Fibroblast of skin of abdomen (primary cell): ENCODE measurements at places on chromosomes 13 and 19.
A peak's percentile ranks its signal among the peaks of the same experiment; 100 is the strongest.

DNA sequence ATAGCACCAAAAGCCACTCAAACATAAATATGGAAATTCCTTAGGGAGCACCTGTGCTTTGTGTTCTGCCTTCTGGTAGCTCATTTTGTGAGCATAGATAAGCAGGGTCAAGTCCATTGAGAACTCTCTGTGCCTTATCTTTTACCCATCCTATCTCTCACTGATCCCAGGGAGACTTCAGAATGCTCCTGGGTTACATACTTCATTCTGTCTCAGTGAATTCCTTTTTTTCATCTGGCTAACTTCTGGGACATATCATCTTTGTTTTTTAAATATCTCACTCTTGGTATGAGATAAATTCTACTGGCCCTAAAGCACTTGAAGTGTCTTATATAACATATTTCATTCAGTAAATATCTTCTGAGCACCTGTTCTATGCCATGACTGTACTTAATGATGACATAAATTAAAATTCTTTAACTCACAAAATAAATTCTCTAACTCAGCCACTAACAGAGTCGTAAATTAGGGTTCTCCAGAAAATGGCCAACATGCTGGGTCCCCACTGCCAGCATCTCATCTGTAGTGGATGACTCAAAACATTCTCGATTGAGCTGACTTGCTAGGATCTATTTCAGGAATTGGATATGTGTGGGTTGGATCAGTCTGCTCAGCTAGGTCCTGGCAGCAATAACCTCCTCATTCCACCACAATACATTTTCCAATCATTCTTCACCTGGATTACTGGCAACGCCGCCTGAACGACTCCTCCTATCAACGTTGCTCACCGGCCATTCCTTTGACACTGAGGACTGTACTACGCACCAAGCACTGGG is 170.2 kb downstream of the FOXO1 start:
- DNase-seq: no peak

GRCh38 chr13:75359266-75359665 is 122.7 kb downstream of the TBC1D4 start:
- peak; percentile 95 for DNase-seq

DNA sequence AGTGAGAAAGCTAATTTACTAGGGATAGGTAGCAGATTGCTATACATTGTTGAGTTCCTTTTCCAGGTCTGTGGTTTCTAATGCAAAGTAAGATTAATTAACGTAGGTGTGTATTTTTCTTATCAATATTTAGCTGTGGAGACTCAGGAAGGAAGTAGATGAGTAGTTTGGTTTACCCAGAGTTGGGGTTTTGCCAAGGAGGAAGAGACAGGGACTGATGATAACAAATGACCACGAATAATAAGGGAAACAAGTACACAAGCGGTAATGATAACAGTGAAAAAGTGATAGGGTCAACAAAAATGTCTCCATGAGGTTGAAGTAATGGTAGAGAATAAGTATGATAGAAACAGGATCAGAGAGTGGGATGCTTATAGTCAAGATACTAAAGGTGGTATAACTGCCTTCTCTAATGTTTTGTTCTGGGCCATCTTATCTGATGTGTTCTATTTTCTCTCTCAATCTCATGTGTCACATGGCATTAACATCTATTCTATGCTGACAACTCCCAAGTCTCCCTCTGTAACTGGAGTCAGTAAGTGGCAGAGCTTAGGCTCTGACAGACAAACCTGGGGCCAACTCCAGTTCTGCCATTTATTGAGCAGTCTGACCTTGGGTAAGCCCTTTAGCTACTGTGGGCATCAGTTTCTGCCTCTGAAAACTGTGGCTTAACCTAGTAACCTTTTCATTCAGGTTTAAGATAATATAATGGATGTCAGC is 8.8 kb downstream of the OBI1 start:
- no peak for DNase-seq

DNA sequence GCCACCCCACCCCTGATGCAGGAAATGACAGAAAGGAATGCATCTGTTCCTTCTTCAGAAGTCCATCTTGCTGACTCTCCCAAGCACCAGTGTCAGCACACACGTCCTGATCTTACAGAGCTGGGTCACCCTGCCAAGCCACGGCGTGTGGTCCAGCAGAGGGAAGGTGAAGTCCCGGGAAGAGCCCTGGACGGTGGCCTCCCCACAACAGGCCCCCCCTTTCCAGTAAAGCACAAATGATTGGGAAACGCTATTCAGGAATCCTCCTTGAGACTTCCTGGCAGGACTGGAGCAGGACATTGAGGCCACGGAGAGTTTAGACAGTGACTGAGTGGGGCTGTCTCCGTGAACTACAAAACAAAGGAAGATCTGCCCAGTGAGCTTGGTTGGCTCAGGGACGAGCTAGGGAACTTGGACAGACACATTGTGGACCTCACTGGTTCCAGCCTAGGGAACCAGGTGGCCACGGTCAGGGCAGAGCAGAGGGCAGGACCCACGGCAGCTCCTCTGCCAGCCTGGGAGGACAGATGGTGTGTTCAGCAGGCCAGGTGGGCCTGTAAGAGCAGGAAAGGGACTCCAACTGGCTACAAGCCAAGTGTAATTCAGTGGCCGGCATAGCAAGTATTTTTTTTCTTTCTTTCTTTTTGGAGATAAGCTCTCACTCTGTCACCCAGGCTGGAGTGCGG is 41.7 kb downstream of the ELL start:
- DNase-seq: peak; percentile 36

GRCh38 chr19:48455171-48455907 is at the start of gene KCNJ14:
TSS of gene KCNJ14 (plus strand) at chr19:48455574. CDS start at chr19:48461725, 6,151 bp downstream.
- DNase-seq: no peak

GRCh38 chr19:29528350-29528945 is 2.7 kb downstream of the VSTM2B start:
- DNase-seq: peak; percentile 55

- DNase-seq: no peak
These were observed 244.7 kb downstream of the POSTN start for GRCh38 chr13:37353911-37354310.

- DNase-seq: no peak
These were observed 20.4 kb upstream of the ZNF91 start for GRCh38 chr19:23415561-23416191.

- no peak for DNase-seq
These were observed 2.8 kb upstream of the KCNJ14 start for GRCh38 chr19:48452289-48453190.

GRCh38 chr19:48645620-48646000 is 377 bp downstream of the CA11 start:
- DNase-seq: no peak

DNA sequence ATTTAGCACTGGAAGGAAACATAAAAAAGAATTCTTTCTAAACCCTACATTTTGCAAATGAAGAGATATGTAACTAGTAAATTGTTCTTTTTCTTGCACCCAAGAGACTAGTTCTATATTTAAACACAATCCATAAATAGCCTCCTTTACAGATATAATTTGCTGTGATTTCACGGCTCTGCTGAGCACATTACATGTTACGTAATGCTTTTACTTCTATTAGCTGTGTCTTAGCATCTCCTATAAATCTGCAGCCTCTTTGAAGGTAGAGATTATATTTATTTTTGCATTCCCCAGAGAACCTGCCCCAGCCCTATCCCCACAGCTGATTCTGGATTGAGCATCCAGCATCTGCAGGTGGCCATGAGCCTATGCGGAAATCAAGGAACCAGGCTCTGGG is 32.2 kb downstream of the LACC1 start:
- DNase-seq: no peak

GRCh38 chr19:18322318-18322758 is 538 bp downstream of the LSM4 start:
- peak; percentile 60 for DNase-seq

DNA sequence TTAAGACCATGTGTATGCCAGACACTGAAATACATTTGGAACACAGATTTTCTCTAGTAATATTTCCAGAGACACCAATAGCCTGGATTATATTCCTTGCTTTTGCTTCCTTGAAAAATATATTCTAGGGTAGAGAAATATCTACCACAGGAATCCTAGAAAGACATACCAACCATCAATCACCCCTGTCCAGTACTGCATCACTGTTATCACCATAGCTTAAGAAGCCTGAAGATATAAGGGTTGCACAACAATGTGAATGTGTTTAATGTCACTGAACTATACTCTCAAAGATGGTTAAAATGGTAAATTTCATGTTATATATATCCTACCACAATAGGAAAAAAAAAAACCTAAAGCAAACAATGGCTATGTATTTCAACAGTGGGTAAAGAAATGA is 163.6 kb downstream of the DIAPH3 start:
- DNase-seq: peak; percentile 74

DNA sequence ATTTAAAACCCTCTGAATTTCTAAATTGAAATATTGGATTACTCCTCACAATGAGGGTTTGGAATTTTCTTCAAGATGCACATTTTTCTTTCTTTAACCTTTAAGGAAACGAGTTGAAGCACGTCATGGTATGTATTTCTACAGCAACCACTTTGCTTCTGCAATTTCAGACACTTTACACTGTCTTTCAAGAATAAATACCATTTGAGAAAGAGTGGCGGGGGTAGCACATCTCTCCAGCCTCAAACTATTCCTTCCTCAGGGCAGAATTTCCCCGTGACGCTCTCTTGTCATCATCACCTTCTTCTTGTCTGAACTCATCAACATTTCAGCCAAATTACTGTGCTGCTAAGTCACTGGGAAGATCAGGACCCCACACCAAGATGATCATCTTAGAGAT is 1073.4 kb downstream of the EFNB2 start:
- DNase-seq: no peak

GRCh38 chr13:61685682-61686012 is 270.0 kb upstream of the PCDH20 start:
- DNase-seq: no peak

GRCh38 chr13:25118378-25118905 is 22.5 kb downstream of the PABPC3 start:
- DNase-seq: no peak

GRCh38 chr19:1459479-1459878 is 9.6 kb downstream of the APC2 start:
- no peak for DNase-seq

- no peak for DNase-seq
These were observed 57.7 kb downstream of the ING1 start for GRCh38 chr13:110771194-110771593.

GRCh38 chr19:8329996-8330395 is 8.7 kb downstream of the RPS28 start:
- no peak for DNase-seq
